ENCODE measurements at places on chromosomes 11 and 22.
A peak's percentile ranks its signal among the peaks of the same experiment; 100 is the strongest.

GRCh38 chr11:43644621-43645299 is 35.8 kb upstream of the HSD17B12 start:
- no peak for DNase-seq

DNA sequence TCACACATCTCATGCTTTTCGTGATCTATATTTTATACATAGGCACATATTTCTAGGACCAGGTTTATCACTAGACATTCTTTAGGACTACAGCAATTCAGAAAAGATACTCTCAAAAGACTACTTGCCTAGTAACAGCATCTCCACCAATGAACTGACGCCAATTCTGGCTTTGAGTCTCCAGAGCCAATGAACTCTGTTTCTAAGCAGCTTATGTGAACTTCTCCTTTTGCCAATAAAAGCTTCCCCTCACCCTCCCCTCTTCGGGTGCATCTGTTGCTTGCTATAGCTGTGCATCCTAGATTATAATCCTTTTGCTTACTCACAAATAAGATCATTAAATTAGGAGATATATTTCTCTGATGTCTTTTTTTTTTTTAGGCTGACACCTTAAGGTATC is 11.4 kb upstream of the ANKK1 start:
- peak; percentile 35 for DNase-seq

DNA sequence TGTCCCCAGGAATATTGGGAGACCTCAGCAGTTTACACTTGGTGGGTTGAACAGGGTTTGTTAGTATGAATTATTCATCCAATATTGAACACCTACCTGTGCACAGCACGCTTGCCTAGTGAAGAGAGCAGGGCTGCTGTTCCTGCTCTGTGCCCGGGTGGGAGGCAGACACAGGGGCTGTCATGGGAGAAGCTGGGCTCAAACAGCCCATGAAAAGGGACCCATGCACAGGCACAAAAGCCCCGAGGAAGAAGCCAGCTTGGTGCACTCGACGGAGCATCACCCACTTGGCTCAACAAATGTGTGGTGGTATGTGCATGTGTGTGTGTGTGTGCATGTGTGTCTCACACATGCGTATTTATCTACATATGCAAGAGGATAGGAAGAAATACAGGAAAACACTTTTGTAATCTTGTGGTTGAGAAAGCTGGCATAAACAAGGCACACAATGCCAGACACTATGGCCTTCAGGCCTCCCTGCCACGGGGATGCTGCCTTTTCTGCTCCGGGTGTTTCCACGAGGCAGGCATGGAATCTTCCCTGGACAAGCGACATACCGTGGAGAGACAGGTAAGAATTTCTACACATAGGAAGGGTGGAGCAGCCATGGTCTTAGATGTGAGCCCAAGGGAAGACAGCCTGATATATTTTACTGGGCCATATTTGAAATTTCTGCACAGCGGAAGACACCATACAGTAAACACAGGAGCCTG is 5.0 kb upstream of the APOBEC3A start:
- no peak for DNase-seq

GRCh38 chr11:86800076-86800959 is at the start of gene PRSS23:
TSS of gene PRSS23 (plus strand) at chr11:86800542. CDS start at chr11:86807644, 7,102 bp downstream.
- no peak for DNase-seq

DNA sequence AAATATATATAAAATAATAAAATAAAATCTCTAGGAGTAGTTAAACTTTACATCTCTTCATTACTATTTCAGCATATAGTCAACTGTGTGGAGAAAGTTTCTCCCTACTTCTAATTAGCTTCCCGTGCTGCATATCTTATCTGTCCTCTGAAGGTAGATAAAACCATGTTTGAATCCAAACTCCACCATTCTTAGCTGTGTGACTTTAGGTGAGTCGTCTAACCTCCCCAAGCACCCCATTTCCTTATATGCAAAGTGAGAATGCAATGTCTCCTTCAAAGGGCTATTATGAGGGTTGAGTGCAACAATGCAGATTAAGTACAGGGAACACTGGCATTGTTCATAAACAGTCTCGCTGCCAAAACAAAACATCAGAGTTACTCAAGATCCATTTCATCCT is 80.8 kb upstream of the DRD2 start:
- no peak for DNase-seq

DNA sequence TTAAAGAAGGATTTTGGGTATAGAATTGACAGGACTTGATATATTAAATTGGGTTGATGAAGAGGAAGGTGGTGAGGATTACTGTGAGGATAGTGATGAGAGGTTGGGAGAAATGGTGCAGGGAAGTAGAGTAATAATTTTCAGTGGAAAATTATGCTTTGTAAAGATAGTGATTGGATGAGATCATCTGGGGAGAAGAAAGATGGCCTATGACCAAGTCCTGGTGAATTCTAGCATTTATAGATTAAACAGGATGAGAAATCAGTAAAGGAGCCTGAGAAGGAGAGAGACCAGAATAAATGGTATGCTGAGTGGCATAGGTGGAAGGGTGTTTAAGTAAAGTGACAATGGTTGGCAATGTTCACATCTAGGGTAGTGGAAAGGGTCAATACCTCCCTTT is 15.0 kb downstream of the IPO7 start:
- DNase-seq, result no peak

- no peak for DNase-seq
These were observed 13.0 kb downstream of the MS4A3 start for GRCh38 chr11:60069450-60069849.

- DNase-seq, result no peak
These were observed 257.6 kb downstream of the LUZP2 start for GRCh38 chr11:24754406-24754805.

DNA sequence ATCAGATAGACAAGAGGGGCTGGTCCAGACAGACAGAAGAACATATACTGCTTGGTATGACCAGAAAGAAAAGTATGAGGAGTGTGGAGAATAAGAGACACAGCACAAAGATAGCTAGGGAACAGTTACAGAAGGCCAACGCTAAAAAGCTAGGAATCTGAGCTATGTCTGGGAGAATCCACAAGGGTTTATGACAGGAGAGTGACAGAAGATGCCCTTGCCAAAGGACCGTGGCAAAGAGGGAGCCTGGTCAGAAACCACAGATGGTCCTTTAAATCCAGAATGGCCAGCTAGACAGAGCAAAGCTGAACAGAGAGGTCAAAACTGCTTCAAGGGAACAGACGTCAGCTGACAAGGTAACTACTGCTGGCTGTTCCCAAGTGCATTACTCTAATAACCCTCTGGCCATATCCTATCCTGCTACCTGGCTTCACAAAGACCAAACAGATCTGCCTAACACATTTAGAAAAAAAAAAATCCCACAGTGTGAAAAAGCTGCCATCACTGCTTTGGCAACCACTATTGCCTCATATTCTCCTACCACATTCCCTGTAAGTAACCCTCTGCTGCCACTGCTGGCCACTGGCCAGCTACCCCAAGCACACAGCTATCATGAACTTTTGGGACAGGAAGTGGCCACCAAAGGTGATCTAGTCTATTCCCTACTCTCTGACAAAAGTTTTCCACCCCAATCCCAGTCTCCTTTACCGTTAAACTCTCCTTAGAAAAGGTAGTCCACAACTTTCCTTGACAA is 7.3 kb downstream of the SERGEF start:
- no peak for DNase-seq

- DNase-seq, result no peak
These were observed 51.9 kb upstream of the PTPRJ start for GRCh38 chr11:47928426-47928825.

DNA sequence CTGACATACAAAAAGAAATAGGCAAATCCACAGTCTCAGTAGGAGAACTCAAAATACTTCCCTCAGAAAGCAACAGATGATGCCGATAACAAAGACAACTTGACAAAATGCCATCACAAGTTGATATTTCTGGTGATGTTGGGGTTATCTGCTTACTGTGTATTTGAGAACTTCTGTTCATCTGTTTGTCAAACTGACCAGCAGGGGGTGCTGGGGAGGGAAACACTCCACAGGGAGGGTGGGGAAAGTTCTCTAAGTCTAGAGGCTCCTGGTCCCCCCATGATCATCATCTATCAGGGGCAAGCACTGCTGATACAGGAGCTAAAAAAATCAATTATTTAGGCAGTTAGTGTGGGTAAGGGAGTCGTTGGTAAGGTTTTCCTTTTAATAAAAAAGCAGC is 19.2 kb downstream of the GLYATL1 start:
- no peak for DNase-seq

- peak; percentile 92 for DNase-seq
These were observed 92.7 kb downstream of the RRM1 start for GRCh38 chr11:4187055-4187988.

- DNase-seq, result no peak
These were observed 697 bp downstream of the RNF169 start for GRCh38 chr11:74749127-74749964.

DNA sequence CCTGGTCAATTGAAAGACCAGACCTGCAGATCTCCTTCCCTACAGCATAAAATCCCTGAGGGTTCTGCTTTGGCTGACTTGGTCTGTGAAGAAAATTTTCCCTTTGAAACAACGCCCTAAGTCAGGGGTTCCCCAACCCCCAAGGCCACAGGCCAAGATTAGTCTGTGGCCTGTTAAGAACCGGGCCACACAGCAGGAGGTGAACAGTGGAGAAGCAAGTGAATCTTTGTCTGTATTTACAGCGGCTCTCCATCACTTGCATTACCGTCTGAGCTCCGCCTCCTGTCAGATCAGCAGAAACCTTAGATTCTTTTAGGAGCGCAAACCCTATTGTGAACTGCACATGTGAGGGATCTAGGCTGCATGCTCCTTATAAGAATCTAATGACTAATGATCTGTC is 38.2 kb downstream of the CCDC83 start:
- no peak for DNase-seq

- DNase-seq, result peak; percentile 55
These were observed 137.8 kb downstream of the DBX1 start for GRCh38 chr11:20022363-20023081.

DNA sequence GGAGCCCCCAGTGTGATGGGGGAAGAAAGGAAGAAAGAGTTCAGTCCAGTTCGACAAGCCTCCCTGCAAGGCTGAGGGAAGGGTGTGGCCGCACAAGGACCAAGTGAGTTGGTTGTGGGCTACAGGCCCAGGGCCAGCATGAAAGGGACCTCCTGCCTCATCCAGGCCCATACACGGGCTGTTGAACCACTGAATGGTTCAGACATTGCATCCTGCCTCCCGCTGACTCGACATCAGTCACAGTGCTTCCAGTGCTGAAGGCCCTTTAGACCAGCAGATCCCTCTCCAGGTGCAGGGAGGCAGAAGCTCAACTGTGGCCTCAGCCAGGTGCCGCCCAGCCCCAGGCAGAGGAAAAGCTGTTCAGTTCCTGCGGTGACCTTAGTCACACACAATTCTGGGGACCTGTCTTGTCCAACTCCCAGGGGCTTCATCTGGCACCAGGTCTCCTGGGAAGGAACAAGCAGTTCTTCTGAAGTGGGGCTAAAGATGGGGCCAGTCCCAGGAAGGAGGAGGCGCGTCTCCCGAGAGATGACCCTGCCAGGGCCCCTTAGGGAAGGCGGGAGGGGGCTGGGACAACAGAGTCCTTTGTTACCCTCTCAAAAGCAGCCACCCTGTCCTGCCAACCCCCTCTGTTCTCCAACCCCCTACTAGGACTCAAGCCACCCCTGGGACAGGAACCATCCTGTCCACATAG is 6.6 kb downstream of the ARRB1 start:
- DNase-seq, result no peak

GRCh38 chr11:61967924-61968757 is 707 bp upstream of the FTH1 start:
- DNase-seq, result peak; percentile 44

All from NCI-H446 (cell line).